ENCODE measurements at places on chromosomes 12 and 14.
A peak's percentile ranks its signal among the peaks of the same experiment; 100 is the strongest.

DNA sequence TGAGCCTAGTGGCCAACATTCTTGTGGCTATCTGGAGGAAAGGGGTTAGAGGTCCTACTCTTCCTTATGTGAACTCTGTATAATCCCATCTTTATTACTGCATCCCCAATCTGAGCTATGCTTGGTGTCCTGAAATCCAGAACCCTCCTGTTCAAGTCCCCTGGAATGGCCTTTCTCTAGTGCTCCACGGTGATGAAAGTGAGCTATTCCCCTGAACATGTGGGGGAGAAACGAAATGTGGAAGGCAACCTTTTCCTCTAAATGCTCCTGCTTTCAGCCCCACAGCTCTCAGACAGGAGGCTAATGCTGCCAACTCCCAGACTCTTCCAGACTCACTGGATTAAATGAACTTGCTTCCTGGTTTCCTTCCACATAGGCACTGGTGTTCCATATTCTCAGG, 2.5 kb upstream of the PGAM5 start:
- DNase-seq = no peak

- DNase-seq = no peak
Observed at GRCh38 chr12:31567029-31567428, 23.9 kb downstream of the DENND5B start.

GRCh38 chr14:89267656-89268055, 149.4 kb downstream of the FOXN3 start:
- DNase-seq = no peak

GRCh38 chr14:106652494-106652893, 1126.1 kb downstream of the TMEM121 start:
- DNase-seq = no peak

DNA sequence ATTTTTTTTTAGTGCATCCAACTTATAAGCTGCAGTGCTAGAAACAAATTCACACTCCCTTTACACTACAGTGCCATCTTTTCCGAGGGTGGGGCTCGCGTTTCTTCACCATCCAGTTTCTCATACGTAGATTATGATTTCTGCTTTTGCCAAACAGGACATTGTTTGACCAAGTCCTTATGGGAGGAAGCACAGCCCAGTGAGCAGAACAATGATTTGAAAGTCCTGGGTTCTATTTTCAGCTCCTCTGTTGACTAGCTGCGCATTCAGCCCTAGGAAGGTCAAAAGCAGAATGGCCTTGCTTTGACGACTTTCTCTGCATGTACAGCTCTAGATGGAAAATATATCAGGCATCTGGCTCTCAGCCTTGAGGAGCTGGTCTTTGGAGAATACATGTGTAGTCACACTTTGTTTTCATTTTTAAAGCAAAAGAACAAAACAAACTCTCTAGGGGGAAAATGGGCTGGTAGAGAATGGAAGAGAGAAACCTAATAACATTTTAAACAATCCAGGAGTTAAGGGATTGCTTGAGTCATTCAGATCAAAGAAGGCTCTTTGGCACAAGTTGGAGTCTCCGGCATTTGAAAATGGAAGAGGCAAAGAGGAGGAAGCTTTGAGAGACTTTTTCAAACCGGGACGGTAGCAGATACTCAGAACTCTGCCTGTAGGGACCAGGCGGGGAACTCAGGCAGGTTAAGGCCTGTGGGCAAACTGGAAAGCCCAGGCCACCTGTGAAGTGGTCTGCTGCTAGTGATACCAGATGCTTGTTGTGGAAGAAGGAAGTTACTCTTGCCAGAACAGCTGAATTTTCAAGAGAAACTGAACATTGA, 257.3 kb upstream of the PLEKHG7 start:
- no peak for DNase-seq

DNA sequence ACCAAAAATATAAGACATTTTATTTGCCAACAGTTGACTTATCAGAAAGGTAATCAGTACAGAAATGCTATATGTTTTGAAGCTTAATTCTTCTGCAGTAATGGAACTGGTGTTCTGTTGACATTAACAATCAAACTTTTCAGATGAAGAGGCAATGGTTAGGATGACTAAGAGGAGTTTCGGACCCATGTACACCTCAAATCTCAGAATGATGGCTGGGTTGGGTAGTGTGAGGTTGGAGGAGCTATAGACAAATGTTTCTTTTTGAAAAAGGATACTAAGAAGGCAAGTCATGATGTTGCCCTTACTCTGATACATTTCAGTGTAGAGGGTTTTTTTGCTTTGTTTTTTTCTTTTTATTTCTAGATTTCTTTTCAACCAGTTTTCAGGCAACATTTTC, 66.9 kb downstream of the KNTC1 start:
- no peak for DNase-seq

GRCh38 chr12:78407722-78408121, 456.9 kb upstream of the SYT1 start:
- DNase-seq = no peak

- no peak for DNase-seq
Observed at GRCh38 chr12:85190728-85191127, 89.3 kb upstream of the ALX1 start.

DNA sequence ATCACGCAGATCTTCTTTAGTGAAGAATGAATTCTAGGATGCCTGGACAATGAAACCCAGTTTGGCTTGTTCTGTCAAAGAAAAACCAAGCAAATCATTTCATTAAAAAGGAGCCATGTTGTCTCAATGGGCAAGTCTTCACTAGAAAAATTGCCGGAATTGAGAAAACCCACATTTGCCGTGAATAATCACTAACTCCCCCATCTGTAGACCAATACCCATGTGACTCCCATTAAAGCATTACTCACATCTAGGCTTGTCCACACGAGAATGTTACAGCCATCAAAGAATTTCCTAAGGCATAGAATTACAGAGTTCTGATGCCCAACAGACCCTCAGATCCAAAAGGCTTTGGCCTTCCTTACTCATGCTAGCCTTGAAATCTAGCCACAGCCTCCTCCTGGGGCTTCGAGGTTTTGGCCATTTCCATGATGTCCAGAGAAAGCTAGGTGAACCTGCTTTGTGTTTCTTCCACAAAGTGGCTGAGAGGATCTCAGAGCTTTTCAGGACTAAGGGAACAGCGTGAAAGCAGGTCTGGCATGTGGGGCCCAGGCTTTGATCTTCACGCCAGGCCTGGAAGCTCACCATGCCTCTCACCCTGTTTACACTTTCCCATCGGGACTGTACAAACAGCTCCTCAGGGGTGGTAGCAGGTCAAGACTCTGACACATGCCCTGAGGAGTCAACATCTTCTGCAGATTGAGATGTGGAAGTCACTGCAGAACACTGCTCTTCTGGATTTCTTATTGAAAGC, 12.1 kb downstream of the SLC7A8 start:
- no peak for DNase-seq

DNA sequence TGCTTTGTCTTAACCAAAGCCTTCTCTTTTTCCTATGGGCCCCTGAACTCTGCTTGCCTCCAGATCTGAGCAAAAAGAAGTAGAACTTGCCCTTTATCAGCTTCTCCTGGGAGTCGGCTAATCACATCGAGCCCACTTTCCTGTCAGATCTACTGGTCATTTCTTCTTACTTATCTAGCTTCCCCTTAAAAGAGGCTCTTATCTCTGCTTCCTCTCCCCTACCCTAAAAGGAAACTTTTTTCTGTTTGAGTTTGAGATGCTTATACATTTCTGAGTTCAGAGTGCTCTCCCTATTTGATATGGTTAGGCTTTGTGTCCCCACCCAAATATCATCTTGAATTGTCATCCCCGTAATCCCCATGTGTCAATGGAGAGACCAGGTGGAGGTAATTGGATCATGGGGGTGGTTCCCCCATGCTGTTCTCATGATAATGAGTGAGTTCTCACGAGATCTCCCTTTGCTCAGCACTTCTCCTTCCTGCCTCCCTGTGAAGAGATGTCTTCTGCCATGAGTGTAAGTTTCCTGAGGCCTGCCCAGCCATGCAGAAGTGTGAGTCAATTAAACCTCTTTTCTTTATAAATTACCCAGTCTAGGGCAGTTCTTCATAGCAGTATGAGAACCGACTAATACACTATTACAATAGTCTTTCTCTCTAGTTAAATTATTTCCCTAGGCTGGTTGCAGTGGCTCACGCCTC, 114.7 kb upstream of the AMN1 start:
- no peak for DNase-seq

- DNase-seq = no peak
Observed at GRCh38 chr14:35578639-35579038, 44.7 kb downstream of the INSM2 start.

DNA sequence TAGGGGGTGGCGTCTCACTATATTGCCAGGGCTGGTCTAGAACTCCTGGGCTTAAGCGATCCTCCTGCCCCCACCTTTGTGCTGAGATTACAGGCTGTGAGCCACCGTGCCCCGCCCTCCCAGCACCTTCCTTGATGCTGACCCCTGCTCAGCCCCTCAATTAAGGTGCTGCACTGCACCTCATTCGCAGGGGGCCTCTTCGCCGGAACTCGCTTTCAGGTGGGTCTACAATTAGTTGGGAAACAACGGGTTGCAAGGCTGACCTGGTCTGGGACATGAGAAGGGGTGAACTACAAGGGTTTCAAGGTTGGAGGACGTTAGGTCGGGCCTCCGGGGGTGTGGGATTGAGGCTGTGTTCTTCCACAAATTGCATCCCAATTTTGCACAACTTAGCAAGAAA, 1.2 kb upstream of the NOP2 start:
- DNase-seq = no peak

GRCh38 chr12:93580682-93581081, 8.2 kb downstream of the SOCS2 start:
- no peak for DNase-seq

DNA sequence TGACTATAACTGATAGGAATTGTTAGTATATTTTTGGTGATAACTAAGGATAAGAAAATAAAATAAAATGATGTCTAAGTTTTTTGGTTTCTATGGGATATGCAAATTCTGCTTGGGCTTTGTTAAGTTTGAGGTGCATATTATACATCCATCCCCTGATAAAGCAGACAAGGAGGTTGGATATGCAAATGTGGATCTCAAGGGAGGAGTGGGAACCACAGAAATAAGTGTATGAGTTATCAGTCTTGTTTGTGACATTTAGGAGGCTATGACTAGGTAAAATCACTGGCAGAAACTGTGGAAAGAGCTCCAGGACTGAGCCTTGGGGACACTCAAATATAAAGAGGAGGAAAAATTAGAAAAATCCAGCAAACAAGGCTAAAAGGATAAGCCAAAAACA, 719.4 kb downstream of the RERGL start:
- DNase-seq = no peak

DNA sequence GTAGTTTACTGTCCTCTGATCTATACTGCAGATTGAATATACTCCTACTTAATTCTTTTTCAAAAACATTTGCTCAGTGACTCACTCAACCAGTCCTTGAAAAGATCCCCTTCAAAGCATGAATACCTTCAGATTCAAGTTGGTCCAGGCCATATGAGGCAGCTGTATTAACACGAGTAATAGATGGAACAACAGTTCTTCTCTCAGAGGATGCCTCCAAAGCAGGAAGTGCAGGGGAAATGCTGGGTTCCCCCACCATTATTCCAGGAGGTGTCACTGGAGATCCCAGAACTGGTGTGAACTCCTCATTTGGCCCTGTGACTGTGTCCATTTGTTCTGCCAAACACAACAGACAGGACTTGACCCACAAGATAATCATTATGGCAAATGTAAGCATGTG, 20.6 kb downstream of the ARMH4 start:
- DNase-seq = no peak

- DNase-seq = peak; percentile 73
Observed at GRCh38 chr14:54127526-54127925, 170.9 kb upstream of the BMP4 start.

GRCh38 chr12:114030451-114030850, 64.3 kb upstream of the RBM19 start:
- DNase-seq = no peak

GRCh38 chr14:28902930-28903329, 136.3 kb downstream of the FOXG1 start:
- DNase-seq = no peak

GRCh38 chr14:100246809-100247428, 8.0 kb downstream of the YY1 start:
- peak; percentile 44 for DNase-seq

GRCh38 chr14:34065236-34065635, 114.4 kb upstream of the EGLN3 start:
- no peak for DNase-seq

DNA sequence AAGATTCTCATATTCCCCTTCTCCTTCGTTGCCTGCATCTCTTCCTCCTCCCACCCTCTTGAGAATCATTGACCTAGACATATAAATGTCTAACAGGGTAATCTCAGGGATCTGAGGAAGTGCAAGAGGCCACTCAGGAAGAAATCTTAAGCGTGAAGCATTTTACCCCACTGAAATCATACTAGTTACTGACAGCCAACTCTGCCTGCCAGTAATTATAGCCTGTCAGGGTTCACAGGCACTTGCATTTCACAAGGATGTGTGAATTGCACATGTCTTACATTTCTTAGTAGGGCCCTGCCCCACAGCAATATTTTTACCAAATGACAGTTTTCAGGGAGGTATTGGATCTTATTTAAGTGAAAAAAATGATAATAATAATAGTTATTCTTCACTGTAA, 127.2 kb downstream of the SLC15A5 start:
- no peak for DNase-seq

DNA sequence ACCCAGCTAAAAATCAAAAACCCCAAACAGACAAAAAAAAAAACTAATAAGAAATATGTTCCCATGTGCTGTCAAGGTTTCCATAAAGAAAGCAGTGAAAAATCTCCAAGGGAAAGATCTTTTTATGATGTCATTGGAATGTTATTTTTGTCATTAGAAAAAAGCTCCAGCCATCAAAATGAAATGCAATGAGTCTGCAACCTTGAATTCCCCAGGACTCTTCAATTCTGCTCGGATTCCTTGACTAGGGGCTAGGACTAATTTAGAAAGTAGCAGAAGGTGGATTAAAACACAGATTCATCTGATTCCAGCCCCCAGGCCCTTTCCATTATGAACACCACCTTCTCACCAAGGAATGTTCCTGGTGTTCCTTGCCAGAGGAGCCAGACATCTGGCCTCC, 6.0 kb upstream of the PCNX1 start:
- DNase-seq = no peak

- no peak for DNase-seq
Observed at GRCh38 chr12:60035835-60036234, 440.0 kb downstream of the SLC16A7 start.

GRCh38 chr12:118373616-118374015, 909 bp upstream of the TAOK3 start:
- DNase-seq = no peak

DNA sequence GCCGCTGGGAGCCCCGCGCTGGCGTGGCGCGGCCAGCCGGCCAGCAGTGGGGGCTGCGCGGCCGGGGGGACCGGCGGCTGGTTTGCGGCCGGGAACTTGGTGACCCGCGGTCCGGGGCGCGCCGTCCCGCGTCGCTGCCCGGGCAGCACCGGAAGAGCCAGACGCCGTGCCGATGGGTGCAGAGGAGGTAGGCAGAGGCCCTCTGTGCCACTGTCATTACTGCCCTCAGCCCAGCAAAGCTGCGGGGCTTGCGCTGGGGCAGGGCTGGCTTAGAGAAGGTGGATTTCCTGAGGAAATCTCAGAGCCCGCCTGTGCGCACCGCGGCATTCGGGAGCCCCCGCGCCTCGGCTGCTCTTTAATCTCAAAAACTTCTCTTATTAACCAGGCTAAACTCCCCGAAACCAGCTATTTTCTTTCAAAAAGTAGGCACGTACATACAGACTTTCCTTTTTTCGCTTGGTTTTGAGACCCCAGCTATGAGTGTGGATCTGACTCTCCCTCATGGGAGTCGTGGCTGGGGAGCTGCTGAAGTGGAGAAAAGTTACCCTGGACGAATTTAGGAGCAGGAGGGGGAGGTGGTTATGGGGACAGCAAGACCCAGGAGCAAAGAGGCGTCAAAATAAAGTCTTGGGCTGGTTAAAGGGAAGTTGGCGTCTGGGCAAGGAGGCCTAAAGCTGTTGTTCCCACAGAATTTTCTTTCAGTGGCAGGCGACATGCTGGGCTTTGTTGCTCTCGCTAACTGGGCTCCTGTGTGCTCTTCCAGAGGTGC, 802 bp downstream of the SUSD6 start:
- no peak for DNase-seq
